ENCODE measurements at places on chromosomes 16 and 17.

DNA sequence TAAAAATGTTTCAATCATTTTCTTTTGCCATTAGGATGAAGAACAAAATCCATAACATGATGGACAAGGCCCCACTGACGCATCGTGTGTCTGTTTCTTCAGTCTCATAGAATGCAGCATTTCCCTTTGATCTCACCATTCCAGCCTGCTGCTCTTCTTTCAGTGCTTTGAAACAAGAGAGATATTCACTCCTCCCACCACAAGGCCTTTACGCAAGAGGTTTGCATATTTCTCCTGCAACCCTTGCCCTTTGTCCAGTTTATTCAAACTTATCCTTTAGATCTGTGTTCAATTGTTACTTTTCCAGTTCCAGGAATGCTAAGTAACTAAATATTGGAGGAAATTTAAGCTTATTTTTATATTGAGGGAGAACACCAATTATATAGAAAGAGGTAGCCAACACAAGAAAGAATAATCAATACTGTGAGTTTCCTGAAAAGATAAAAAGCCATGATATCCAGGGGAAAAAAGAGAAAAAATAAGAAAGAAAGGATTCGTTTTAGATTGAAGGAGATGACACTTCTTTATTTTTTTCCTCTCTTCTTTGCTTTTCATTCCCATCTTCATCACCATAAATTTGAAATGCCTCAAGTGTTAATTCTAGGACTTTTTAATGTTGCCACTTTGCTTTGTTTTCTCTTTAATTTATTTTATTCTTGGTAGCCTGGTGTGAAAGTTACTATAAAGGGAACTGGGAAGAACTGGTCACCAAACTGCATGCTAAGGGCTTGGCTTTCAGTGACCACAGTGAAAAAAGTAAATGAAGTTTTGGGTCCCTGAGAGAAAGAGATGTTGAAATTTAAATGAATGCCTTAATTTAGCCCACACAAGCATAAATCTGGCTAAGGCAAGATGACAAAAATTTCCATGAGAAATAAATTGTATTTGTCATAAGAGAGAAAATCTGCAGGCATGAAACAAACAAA lies 102.1 kb downstream of the KIF2B start:
- no peak for DNase-seq
- peaks cover 3% of the 10 kb centered on the region for H3K27me3 ChIP-seq
- no peaks in the 10 kb centered on the region for H3K4me1 ChIP-seq
- no peak overlapping the region for H3K4me3 ChIP-seq
- no peak overlapping the region for H3K27ac ChIP-seq
- no peaks in the 10 kb centered on the region for H3K36me3 ChIP-seq

DNA sequence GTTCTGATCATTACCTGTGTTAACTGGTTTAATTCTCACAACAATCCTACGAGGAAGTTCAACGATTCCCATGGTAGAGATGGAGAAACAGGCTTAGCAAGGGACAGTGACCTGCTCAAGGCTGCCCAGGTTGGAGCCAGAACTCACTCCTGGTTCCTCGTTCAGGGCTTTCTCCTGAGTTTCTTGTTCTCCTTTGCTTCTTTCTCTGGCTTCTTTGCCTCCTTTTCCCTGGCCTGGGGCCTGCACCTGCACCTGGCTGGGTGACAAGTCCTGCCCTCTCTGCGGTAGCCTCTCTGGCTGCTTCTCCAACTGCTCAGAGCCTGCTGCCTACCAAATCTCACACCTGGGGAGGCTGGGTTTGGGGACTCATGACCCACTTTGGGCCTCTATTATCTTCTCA lies 2.8 kb downstream of the CCL22 start:
- H3K27me3 ChIP-seq, result peaks cover 21% of the 10 kb centered on the region
- no peak overlapping the region for H3K4me3 ChIP-seq
- no peaks in the 10 kb centered on the region for H3K4me1 ChIP-seq
- DNase-seq, result peak; percentile 57

- no peak for DNase-seq
- no peaks in the 10 kb centered on the region for H3K36me3 ChIP-seq
- peaks cover 33% of the 10 kb centered on the region for H3K4me1 ChIP-seq
- peak within 1 kb of the TSS; percentile 36 for H3K27ac ChIP-seq
- peaks cover 3% of the 10 kb centered on the region for H3K27me3 ChIP-seq
These were observed at the start of gene ALDH3A1 for GRCh38 chr17:19747829-19748806. Gene ALDH3A1, minus strand, starts transcription at chr17:19748298. Its CDS starts 3,169 bp downstream, at chr17:19745129.

- H3K27me3 ChIP-seq, result no peaks in the 10 kb centered on the region
- peaks cover 11% of the 10 kb centered on the region for H3K4me1 ChIP-seq
- no peak overlapping the region for H3K27ac ChIP-seq
- peaks cover 61% of the 10 kb centered on the region for H3K36me3 ChIP-seq
These were observed 30.2 kb downstream of the PLD6 start for GRCh38 chr17:17175917-17176316.

All from chondrocyte (in vitro differentiated cells).